Fibroblast of the aortic adventitia (primary cell): ENCODE measurements at places on chromosomes 4 and X. TPM values are rescaled to one million over a fixed set of nuclear protein-coding genes. Genes with fewer than 3 reads are reported as not detected.

Gene FHDC1
- 0.09 and 0.16 TPM in 2 replicates for total RNA-seq

Gene MAGEB2
- not detected in 2 replicates for total RNA-seq

Gene TLR6
- total RNA-seq, result 2.2 and 5.0 TPM in 2 replicates

Gene NOX1
- total RNA-seq, result not detected in 2 replicates

DNA sequence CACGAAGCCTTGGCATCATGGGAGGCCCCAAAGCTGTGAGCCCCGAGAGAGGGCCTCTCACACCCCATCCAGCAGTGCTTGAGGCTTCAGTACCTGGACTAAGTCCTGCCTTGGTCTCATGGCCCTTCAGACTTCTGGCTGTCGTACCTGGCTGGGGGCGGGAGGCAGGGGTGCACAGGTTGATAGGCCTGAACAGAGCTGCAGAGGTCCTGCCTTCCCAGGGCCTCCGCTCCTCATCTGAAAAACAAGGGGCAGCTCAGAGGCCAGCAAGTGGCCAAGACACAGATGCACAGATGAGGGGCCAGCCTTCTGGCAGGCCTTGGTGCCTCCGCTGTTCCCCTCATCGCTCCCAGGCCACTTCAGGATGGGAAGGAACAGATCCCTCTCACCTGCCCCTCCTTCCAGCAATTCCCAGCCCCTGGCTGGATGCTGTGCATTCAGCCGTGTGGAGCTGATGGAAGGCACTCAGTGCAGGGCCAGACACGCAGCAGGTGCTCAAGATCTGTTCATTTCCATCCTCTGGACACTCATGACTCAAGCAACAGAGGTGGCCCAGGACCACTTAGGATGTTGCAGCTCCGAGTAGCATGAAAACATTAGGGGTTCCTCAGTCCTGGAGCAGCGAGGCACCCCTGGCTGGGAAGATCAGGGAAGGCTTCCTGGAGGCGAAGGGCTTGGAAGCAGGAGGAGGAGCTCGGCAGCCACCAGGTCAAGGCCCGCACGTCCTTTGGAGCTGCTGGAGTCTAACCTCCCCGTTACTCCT is 1.4 kb downstream of the ZNF185 start:
- no peak for DNase-seq

DNA sequence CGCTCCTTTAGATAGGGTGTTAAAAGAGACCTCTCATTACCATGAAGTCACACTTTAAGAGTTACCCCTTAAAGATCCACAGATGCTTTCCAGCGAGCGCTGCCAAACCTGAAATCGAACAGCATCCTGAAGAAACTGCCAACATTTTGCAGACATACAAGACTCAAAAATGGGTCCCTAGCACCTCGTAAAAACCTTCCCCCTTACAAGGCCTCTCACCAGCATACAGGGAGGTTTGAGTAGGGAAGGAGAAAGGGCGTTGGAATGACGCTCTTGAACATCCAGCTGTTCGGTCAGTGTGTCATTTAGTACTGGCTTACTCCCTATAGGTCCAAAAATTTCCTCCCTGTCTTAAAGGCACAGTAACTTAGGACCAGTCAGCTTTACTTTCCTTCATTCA is 45.3 kb upstream of the PGRMC1 start:
- peak; percentile 65 for DNase-seq
